Stimulated activated CD4-positive, alpha-beta T cell treated with anti-CD3 and anti-CD28 coated beads, Interleukin-4, amount 100 ng/mL, for 48 hours (primary cell): ENCODE measurements at places on chromosomes 6 and 20.

DNA sequence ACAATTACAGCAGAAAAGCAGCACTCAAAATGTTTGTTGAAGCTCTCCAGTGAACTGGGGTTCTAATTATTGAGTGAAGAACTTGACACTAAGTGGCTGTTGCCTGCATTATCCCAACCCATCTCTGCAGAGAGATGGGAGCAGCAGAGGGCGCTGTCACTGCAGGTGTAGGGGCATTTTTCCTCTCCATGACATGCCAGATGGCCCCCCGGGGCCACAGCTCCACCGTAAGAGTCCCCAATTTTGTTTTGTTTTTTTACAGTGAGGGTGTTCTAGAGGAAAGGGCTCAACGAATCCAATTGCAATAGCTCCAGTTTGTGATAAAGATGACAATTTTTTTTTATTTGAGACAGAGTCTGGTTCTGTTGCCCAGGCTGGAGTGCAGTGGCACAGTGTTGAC is 1.9 kb upstream of the FUCA2 start:
- DNase-seq, result peak; percentile 38

- DNase-seq, result no peak
Observed at GRCh38 chr6:63576147-63576772, 4.0 kb downstream of the LOC128125822 start.

GRCh38 chr20:4113615-4114603 is 98.6 kb upstream of the RNF24 start:
- no peak for DNase-seq

DNA sequence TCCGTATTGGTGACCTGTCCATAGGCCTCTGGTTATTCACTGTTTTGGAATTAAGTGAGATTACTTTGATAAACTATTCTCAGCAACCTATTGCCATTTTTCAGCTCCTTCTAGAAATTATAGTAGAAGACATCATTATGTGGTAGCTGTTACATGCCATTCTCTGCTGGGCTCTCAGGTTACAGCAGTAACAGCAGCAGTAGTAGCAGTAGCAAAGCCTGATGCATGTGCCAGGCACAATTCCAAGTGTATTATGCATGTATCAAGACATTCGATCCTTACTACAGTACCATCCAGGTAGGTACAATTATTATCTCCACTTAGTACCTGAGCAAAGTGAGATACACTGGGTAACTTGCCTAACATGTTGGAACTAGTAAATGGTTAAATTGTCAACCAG is 74.3 kb downstream of the RPS12 start:
- DNase-seq, result no peak

DNA sequence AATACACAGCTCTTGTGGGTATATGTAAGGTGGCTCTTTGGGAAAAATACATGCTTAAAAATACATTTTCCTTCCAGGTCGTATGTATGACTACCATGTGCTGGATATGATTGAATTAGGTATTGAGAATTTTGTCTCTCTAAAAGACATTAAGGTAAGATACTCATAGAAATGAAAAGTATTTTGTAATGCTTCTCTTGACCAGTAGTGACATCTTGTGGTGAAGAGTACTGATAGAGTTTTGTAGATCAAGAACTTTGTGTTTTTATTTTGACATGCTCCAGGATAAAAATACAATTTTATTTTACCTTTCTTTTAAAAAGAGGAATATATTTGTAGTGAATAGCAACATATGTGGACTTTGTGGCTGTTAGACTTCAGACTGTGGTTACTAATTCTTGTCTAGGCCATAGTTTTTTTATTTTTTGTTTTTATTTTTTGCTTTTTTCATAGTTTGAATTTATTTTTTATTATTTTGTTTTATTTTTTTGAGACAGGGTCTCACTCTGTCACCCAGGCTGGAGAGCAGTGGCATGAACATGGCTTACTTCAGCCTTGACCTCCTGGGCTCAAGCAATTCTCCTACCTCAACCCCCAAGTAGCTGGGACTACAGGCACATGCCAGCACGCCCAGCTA is 17.9 kb downstream of the RPF2 start:
- DNase-seq, result no peak

DNA sequence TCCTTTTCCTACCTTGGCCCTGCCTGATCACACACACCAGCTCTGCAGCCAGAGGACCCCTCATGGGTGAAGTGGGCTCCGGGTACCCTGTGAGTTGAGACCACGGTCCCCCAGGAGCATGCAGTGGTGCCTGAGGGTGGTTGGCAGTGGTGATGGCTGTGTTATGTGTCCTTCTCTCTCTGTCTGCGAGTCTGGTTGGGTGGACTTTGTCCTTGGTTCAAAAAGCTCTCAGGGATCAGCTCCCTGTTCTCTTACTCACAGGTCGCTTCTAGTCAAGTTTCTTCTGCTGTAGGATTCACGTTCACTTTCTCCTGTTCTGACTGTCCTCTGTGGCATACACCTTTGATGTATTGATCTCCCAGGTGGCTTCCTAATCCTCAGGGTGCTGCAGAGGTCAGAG is 84.6 kb downstream of the TXNDC5 start:
- DNase-seq, result no peak

DNA sequence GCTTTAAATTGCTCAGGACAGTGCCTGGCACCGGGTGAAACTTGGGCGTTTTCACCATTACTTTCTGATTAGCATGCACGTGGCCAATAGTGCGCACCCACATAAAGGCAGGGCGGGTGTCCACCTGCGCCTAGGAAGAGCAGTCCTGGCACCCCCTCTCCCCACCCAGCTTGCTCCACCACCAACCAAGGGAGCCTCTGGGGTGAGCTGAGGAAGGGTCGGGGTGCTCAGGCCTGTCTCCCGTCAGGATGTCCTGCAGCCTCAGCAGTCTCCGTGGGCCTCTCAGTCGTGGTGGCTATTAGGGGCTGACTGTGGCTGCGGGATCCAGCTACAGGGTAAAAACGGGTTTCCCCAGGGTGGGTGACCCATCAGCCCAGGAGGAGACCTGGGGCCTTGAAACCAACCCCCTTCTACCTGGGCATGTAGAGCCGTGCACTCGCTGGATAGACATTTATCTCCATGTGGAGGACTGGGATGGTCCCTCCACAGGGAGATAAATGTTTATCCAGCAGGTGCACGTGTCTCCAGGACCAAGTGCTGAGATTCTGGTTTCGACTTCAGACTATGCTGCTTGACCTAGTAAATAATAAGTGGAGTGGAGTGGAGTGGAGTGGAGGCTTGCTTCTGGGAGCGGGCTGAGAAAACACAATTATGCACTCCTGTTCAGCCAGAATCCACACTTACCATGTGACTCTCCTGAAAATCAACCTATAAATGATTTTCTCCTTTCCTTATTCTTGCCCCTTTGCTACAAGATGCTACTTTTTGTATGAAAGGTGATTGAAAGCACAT is 91.1 kb downstream of the ZDHHC14 start:
- no peak for DNase-seq

DNA sequence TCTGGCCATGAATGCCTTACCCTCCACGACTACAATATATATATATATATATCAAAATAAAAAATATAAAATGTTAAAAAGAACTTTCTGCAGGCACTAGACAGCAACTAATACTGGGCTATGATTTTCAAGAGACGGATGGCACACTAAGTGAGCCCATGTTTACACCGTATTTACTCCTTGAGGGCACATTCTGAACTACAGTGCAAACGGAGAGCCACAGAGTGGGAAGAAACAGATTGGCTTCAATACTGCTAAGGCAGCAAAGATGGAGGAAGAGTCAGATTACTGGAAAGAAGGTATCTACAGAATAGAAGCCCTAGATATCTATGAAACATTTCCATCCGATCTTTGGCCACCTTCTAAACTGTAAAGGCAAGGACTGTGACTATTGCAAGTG is 330.3 kb downstream of the HTR1B start:
- DNase-seq, result no peak

- peak; percentile 11 for DNase-seq
Observed at GRCh38 chr6:40788661-40789655, 201.8 kb upstream of the LRFN2 start.

GRCh38 chr6:4474810-4475209 is 301.4 kb upstream of the CDYL start:
- no peak for DNase-seq

DNA sequence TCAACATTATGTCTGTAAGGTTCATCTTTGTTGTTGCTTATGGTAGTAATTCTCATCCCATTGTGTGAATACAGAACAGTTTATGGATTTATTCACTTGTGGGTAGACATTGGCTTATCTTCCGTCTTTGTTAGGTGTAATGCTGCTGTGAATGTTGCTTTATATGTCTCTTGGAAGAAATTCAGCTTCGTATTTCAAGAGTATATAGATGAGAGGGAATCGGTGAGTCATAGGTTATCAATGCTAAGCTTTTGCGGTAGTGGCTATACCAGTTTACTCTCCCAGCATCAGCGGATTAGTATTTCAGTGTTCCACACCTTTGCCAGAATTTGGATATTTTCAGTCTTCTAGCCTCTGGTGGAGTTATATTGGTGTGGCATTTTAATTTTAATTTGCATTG is 77.8 kb downstream of the ZFAND3 start:
- DNase-seq, result no peak
